ENCODE measurements at places on chromosomes 2 and 18.

DNA sequence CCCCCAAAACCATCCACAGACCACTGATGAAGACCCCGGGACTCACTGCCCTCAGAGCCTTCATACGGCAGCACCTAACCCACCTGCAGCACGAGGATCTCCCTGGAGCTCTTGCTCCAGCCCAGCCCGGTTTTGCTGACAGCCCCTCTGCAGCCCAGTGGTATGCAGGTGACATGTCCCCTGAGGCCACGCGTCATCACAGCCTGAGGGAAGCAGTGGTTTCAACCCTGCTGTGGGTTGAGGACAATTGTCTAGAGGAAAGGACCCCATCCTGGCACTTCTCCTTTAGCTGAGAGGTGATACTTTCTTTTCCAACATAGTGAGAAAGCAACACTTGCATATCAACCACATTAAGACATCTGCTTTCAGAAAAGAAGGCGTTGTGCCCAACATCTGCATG, 134.0 kb downstream of the SEPTIN10 start:
- no peak for DNase-seq

- no peak for DNase-seq
Observed at GRCh38 chr2:173400760-173401159, 46.1 kb downstream of the CDCA7 start.

- DNase-seq: no peak
Observed at GRCh38 chr2:211900518-211900917, 638.1 kb downstream of the ERBB4 start.

DNA sequence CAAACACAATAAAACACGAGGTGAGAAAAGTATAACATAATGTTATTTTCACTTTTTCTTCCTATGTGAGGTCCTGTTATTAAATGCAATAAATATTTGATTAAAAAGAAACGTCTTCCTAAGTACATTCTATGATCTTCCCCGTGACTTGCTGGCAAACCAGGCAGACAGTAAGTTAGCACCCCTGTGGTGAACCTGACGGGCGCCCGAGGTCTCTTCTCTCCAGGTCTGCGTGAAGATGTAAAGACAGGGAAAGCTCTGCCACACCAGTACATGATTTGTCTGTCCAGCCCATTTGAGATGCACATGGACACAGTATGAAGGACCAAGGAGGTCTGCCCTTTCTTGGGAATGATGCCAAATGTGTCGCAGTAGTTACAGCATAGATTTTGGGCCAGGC, 57.6 kb downstream of the PTH2R start:
- DNase-seq: no peak

- no peak for DNase-seq
Observed at GRCh38 chr2:208182835-208183234, 7.0 kb downstream of the C2orf80 start.

- DNase-seq: no peak
Observed at GRCh38 chr18:6493194-6493593, 78.5 kb upstream of the L3MBTL4 start.

DNA sequence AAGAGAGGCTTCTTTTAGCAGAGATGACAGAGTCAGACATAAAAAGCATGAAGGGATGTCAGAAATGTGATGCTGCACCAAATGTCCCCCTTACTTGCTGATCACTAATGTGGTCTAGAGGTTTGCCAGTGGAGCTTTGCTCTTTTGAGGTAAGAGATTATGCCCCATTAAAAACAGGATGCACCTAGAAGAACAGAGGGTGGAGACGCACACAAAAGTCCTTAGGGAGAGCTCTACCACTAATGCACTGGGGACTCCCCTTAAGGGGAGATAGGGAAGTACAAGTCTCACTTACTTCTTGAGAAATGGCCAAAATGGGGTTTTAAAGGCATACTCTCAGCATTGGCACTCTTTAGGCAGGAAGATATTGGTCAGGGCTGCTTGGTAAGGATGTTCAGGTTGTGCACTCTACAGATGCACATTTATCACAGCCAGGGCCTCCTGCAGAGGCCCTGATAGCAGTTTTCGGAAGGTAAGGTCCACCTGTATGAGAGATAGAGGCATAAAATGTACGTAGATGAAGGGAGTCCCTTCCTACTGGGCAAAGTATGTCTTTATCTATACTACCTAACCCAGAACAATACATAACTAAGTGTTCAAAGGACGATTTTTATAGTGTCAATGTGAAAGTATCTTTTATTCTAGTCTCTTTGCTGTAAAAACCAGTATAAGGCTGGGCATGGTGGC, 17.0 kb upstream of the SCYGR1 start:
- no peak for DNase-seq

DNA sequence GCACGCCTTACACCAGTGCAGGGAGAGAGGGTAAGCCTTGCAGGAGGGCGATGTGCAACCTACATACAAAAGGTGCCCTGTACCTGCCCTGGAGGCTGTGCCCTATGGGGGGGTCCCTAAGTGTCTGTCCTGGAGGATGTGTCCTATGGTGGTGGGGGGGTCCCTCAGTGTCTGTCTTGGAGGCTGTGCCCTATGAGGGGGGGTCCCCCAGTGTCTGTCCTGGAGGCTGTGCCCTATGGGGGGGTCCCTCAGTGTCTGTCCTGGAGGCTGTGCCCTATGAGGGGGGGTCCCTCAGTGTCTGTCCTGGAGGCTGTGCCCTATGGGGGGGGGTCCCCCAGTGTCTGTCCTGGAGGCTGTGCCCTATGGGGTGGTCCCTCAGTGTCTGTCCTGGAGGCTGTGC, 216.6 kb downstream of the HDAC4 start:
- no peak for DNase-seq

- no peak for DNase-seq
Observed at GRCh38 chr2:10486091-10486490, 38.0 kb upstream of the ODC1 start.

- DNase-seq: no peak
Observed at GRCh38 chr2:215949991-215950404, 63.4 kb downstream of the MREG start.

GRCh38 chr2:8984157-8984556, 19.3 kb downstream of the MBOAT2 start:
- DNase-seq: no peak

GRCh38 chr2:152099367-152100050, 665 bp upstream of the CACNB4 start:
- DNase-seq: no peak

DNA sequence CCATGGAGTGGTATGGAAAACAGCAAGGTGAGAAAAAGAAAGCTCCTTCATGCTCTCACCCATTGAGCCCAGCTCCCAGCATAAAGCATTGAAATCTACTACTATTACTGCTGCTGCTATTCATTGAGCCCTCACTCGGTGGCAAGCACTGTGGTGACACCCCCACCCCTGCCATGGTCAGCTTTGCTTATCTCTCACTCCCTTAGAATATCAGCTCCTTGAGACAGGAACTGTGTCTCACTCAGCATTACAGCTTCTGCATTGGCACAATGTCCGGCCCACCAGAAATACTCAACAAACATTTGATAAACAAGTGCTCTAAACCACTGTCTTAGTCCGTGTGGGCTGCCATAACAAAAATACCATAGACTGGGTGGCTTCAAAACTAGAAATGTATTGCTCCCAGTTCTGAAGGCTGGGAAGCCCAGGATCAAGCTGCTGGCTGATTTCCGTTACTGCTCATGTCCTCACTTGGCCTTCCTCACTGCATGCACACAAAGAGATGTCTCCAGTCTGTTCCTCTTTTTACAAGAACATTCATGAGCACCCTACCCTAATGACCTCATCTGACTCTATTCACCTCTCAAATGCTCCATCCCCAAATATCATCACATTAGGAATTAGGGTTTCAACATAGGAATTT, 116.3 kb downstream of the ZBTB7C start:
- no peak for DNase-seq

All from activated CD4-positive, CD25-positive, alpha-beta regulatory T cell (primary cell).